Activated CD4-positive, alpha-beta memory T cell treated with anti-CD3 and anti-CD28 coated beads for 36 hours (primary cell): ENCODE measurements at places on chromosomes 5 and 9. TPM values are rescaled to one million over a fixed set of nuclear protein-coding genes. Genes with fewer than 3 reads are reported as not detected.

DNA sequence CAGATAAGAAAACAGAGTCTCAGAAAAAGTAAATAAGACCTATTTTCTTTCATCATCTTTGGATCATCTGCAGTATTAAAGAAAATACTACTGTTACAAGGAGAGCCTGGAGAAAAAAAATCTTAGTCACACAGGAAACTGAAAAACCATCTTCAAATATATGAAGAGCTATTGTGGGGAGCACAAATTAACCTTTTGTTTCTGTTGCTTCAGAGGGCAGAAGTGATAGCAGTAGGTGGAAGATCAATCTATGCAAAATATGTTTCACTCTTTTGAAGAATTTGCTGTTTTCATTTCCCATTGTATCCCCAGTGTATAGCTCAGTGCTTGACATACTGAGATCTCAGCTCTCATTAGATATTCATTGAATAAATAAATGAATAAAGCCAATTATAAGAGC lies 13.1 kb upstream of the CEMIP2 start:
- H3K27ac ChIP-seq, result peak overlapping the region; percentile 96
- H3K4me1 ChIP-seq, result peaks cover 43% of the 10 kb centered on the region
- no peaks in the 10 kb centered on the region for H3K27me3 ChIP-seq
- peaks cover 2% of the 10 kb centered on the region for H3K36me3 ChIP-seq

- no peaks in the 10 kb centered on the region for H3K36me3 ChIP-seq
- no peak overlapping the region for H3K27ac ChIP-seq
These were observed 134.1 kb upstream of the IFNE start for GRCh38 chr9:21616082-21616778.

GRCh38 chr5:123387313-123387712 lies 35.9 kb downstream of the CEP120 start:
- DNase-seq, result no peak
- H3K4me3 ChIP-seq, result no peak overlapping the region
- no peaks in the 10 kb centered on the region for H3K4me1 ChIP-seq
- H3K27me3 ChIP-seq, result no peaks in the 10 kb centered on the region

GRCh38 chr5:5492087-5492933 lies 69.8 kb downstream of the ICE1 start:
- H3K4me1 ChIP-seq, result peaks cover 14% of the 10 kb centered on the region
- DNase-seq, result peak; percentile 40
- H3K27me3 ChIP-seq, result peaks cover 3% of the 10 kb centered on the region
- H3K27ac ChIP-seq, result no peak overlapping the region

DNA sequence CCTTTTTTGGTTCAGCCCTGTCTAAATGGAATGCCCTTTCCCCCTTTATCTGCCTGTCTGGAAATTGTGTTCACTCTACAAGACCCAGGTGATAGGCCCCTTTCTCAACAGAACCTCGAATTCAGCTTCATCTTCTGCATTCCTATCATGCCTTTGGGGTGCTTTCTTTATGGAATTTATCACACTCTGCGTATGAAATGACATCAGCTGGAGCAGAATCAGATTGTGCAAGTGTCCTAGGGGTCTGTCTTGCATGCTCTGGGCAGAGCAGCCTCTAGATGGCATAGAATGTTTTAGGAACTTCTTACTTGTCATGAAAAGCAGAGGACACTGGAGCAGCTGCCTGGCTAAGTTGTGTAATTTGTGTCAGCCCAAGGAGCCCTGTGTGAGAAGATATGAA lies 84.9 kb downstream of the ISL1 start:
- no peak for DNase-seq
- no peaks in the 10 kb centered on the region for H3K4me1 ChIP-seq
- no peak overlapping the region for H3K27ac ChIP-seq
- no peaks in the 10 kb centered on the region for H3K27me3 ChIP-seq
- no peak overlapping the region for H3K4me3 ChIP-seq
- H3K36me3 ChIP-seq, result no peaks in the 10 kb centered on the region

GRCh38 chr9:1599961-1600360 lies 415.2 kb upstream of the SMARCA2 start:
- no peaks in the 10 kb centered on the region for H3K4me1 ChIP-seq
- no peak for DNase-seq

DNA sequence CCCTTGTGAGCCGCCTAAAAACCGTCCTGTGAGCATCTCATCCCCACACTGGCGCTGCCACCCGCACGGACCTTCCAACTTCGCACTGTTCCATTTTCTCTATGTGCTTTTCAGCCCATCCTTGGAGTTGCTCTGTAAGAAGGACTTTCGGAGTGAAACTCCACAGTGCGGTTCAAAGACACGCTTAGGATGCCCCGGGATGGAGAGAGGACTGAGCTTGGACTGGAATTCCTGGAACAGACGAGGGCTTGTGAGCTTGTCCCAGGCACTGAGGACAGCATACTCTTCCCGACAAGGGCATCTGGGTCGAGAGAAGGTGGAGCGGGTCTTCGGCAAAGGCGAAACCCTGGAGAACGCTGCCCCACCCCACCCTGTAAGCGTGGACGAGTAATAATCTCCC lies 187.8 kb downstream of the MEF2C start:
- H3K4me3 ChIP-seq, result no peak overlapping the region
- peaks cover 78% of the 10 kb centered on the region for H3K27me3 ChIP-seq
- H3K27ac ChIP-seq, result no peak overlapping the region

GRCh38 chr9:95129476-95130291 lies 187.8 kb downstream of the FANCC start:
- DNase-seq, result no peak
- no peaks in the 10 kb centered on the region for H3K36me3 ChIP-seq

- H3K27me3 ChIP-seq, result no peaks in the 10 kb centered on the region
- DNase-seq, result no peak
- H3K4me1 ChIP-seq, result peaks cover 98% of the 10 kb centered on the region
- H3K4me3 ChIP-seq, result no peak overlapping the region
- H3K27ac ChIP-seq, result peak overlapping the region; percentile 94
These were observed 17.5 kb downstream of the TNIP1 start for GRCh38 chr5:151063142-151063989.

The PGM5 gene
- not detected for total RNA-seq

The KIF24 gene
- total RNA-seq, result 5.6 TPM

The FST gene
- 0.36 TPM for total RNA-seq

The LRSAM1 gene
- total RNA-seq, result 19.7 TPM

The SPATA31E1 gene
- not detected for total RNA-seq

The GNPDA1 gene
- total RNA-seq, result 55.8 TPM
